ENCODE measurements at places on chromosomes 4 and X.

DNA sequence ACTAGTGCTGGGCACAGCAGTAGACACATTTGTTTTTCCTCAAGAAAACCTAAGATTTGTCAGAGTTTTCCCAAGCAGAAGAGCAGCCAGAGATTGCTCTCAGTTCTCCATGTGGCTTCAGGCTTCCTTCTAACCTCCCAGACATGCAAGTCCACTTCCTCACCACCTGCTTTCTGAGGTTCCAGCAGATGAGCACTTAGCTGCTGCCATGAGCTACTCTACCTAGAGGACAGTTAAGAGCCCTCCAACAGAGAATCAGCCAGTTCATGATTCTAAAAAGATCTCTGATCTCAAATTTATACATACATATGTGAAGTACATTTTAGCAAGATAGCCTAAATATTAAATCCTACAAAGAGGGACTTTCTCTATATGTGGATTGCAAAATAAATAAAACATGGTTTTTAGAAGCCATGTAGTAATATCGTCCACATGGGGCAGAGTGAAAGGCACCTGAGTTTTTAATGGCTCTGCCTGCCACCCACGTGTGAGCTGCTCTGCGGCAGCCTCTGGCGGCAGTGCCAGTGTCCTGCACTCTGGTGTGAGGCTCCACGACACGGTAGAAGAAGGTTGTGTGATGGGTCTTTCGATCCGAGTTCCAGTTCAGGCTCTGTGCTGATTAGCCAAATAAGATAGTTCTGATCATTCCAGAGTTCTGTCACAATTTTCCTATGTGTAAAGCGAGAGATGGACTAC lies 10.3 kb downstream of the CYP4V2 start:
- DNase-seq: peak; percentile 34

- no peak for DNase-seq
These were observed 103.4 kb downstream of the ARSF start for GRCh38 chrX:3144651-3145050.

GRCh38 chr4:23333946-23334878 lies 555.6 kb downstream of the PPARGC1A start:
- peak; percentile 76 for DNase-seq

DNA sequence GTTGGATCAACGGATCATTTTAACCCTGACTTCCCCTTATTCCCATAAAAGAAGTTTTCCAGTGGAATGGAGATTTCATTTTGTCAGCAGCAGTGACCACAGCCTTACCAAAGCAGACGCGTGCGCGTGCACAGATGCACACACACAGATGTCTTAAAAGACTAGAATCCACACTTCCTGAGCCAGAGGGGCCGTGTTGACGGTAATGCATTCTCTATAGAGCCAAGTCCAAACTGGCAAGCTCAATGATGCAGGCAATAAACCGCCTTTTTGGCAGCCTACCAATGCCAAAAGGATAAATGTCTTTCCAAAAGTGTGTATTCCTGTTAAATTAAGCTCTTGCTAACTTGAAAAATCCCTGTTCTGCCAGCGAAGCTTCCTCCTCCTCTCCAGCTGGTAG lies 18.8 kb upstream of the CLDN34 start:
- DNase-seq: no peak

DNA sequence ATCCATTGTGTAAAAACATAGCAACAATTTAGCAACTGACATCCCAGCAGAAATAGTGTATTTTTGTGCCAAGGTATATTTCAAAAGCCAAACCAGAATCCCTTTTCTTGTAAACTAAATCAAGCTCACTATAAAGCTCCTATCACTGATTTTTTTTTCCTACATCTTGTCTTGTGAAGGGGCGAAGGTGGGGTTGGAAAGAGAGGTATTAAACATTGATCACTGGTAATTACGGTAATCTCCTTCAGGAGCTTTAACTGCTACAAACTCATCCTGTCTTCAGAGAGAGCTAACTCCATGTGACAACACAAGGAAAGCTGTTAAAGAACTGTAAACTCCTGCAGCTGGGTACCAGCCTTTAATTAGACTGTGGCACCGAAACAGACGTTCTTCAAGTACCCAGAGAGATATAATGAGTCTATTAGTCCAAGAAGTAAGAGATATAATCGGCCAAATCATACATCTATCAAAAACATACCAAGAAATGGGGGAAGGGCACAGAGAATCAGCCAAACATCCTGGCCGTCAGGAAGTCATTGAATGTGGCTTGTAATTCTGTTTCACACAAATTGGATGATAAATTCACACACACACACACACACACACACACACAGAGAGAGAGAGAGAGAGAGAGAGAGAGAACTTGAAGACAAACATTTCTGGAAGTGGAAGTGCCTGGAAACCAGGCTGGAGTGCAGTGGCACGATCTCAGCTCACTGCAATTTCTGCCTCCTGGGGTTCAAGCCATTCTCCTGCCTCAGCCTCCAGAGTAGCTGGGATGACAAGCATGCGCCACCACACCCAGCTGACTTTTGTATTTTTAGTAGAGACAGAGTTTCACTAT lies 111.9 kb upstream of the PPARGC1A start:
- DNase-seq: no peak

GRCh38 chr4:162056990-162057389 lies 106.8 kb downstream of the FSTL5 start:
- no peak for DNase-seq

- DNase-seq: no peak
These were observed 33.8 kb downstream of the NDP start for GRCh38 chrX:43939187-43939926.

DNA sequence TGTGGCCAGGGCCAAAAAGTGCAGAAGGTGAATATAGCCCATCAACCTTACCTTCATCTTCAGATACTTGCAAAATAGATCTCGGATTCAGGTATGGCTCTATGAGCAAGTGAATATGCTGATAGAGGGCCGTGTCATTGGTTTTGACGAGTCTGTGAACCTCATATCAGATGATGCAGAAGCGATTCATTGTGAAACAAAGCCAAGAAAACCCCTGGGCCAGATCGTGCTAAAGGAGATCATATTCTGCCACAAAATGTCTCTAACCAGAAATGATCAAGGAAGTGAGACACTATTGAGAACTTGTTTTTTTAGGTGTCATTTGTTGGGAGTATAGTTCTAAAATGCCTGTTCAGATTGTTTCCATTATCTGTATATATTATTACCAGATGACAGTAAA lies 48.3 kb downstream of the PDK3 start:
- DNase-seq: no peak

- no peak for DNase-seq
These were observed 55.1 kb downstream of the PDLIM5 start for GRCh38 chr4:94506822-94507221.

- DNase-seq: peak; percentile 73
These were observed 427.3 kb upstream of the FTHL17 start for GRCh38 chrX:31499109-31499508.

DNA sequence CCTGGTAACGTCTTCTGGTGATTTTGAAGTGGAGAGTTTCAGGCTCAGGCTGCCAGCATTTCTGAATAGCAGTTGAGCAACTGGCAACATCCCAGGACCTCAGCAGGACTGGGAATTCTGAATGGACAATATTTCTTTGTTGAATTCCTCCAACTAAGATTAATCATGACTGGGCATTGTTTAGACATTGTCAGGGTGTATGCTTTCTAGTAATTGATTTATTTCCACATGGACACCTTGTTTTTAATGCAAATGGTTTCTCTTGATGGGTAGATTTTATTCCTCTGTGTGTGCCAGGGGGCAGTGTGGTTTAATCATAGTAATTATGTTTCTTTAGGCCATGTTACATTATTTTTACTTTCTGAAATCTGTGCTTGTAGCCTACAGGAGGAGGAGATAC lies 1004.7 kb upstream of the LCORL start:
- DNase-seq: no peak

DNA sequence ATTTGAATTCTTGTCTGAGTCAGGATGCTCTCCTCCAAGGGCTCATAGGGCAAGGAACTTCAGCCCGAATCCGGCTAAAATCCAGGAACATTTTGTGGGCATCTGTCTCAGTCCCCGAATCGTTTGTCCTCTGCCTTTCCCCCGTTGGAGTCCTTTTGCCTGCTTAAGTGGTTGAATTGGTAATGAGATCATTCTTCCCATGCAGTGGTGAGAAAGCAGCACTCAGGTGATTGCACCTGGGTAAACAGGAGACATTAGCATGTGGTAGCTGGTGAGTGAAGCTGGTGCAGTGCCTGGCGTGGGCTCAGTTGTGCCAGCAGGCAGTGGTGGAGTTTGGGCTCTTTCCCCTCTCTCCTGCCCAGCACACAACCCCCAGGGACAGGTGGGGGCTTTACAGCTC lies 61.9 kb upstream of the MTM1 start:
- DNase-seq: no peak

DNA sequence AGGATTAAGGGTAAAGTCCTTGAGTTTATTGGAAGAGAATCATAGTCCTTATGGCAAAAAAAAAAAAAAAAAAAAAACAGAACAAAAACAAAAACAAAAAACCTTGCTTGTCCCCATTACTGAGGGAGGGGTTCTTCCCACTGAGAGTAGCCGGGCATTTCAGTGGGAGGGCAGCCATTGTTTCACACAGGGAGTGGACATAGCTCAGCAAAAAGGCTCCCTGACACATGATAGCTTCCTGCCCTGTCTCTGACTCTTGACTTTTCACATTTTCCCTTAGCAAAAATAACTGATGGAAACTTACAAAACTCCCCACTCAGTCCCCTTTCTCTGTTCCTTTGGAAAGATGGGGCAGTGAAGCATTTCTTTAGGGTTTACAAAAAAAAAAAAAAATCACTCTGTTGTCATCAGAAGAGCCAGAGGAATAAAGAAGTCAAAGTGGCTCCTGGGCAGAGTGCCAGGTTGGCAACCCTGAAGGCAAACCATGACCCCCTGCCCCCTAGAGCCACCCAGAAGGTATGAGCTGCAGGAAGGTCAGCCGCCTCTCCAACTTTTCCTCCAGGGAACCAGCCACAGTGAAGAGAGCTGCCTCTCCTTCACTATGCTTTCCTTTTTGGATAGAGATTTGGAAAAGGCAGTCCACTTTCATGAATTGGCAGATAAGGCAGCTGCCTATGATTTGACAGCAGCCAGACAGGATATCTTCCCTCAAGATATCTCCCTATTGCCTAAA lies 170.6 kb downstream of the KDR start:
- no peak for DNase-seq

GRCh38 chrX:46683048-46683447 lies 75.9 kb downstream of the SLC9A7 start:
- peak; percentile 24 for DNase-seq

DNA sequence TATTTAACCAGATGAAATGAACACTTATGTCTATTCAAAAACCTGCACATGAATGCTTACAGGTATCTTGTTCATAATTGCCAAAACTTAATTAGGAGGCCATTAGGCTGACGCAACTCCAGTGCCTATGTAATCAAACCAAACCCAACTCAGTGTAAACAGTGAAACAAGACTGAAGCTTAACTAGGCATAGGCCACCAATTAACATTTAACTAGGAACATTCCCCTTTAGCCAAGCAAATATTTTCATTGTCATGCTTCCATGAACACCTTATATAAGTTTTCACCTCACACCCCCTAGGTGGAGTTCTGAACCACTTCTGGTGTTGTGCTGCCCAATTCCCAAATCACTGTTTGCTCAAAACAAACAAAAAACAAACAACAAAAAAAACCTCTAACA lies 686.0 kb downstream of the STPG2 start:
- DNase-seq: no peak

- no peak for DNase-seq
These were observed 26.9 kb upstream of the BBS12 start for GRCh38 chr4:122705547-122706117.

DNA sequence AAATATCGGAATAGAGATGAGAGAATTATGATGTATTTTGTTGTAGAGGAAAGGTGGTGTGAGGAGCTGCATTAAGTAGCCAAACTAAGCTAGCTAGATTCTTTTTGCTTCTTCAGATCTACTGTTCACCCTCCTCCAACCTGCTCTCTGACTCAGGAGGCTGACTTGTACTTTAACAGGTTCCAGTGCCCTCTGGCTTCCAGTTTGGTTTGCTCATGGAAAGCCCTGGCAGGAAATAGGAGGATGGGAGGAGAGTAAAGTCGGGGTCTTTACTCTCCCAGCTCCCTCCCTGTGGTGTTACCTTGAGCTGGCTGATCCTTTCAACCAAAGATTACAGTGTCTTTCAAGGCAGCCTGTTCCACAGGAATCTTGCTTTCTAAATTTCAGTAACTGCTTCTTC lies 277.0 kb upstream of the EDA2R start:
- DNase-seq: no peak

DNA sequence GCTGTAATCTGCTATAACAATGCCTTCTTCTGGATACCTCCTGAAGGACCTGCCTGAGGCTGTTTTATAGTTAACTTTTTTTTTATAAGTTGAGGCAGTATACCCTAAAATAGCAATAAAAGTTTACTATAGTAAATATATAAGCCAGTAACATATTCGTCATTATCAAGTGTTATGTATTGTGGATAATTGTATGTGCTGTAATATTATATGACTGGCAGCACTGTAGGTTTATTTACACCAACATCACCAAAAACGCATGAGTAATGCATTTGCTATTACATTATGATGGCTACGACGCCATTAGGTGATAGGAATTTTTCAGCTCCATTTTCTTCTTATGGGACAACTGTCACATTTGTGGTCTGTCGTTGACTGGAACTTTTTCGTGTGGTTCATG lies 237.2 kb upstream of the PITX2 start:
- DNase-seq: no peak

DNA sequence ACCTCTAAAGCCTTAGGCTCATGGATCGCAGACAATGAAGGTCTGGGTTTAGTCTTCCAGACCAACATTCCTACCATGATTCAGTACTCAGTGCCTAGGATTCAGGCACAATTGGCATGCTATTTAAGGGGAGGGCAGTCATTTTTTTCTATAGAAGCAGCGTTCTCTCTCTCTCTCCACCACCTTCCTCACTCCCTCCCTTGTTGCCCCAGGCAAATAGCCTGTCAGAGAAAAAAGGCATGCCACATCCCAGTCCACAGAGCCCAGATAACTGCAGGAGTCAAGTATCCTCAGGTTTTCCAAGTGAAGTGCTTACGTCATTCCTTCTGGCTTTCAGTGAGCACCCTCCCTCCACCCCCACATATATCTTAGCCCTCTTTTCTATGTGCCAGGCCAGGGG lies 533.0 kb downstream of the BCOR start:
- no peak for DNase-seq

- DNase-seq: peak; percentile 62
These were observed 32.1 kb downstream of the ZGRF1 start for GRCh38 chr4:112604589-112604988.

- no peak for DNase-seq
These were observed 33.0 kb upstream of the FRAS1 start for GRCh38 chr4:78024085-78024484.

- DNase-seq: no peak
These were observed 111.1 kb downstream of the NFKB1 start for GRCh38 chr4:102612210-102612609.

- DNase-seq: peak; percentile 42
These were observed 353 bp downstream of the NSD2 start for GRCh38 chr4:1871471-1872021.
